ENCODE measurements at places on chromosomes 3 and 15.

GRCh38 chr15:77028451-77029165, 33.7 kb downstream of the PSTPIP1 start:
- no peak for DNase-seq

DNA sequence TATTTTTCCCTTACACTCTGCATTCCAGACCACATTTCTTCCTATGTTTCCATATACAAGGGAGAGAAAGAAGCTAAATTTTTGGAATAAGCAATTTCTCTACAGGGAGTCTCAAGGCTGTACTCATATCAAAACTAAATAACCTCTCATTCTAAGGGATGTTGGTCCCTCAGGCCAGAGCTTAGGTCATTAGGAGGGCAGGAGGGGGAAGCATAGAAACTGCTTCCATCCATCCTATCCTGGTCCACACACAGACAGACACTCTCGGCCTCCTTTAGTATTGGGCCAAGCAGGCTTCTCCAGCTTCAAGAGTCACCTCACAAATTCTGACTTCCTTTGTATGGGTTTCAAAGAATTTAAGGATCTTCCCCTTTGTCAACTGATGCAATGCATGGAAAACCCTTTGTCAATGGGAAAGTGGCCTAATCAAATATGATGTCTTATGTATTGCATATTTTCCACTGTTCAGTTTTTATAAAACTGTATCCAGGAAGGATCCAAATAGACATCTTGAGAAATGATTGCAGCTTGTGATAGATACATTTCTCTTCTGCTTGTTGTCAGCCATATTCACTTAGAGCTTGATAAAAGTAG, 140.7 kb upstream of the RARB start:
- DNase-seq = no peak

DNA sequence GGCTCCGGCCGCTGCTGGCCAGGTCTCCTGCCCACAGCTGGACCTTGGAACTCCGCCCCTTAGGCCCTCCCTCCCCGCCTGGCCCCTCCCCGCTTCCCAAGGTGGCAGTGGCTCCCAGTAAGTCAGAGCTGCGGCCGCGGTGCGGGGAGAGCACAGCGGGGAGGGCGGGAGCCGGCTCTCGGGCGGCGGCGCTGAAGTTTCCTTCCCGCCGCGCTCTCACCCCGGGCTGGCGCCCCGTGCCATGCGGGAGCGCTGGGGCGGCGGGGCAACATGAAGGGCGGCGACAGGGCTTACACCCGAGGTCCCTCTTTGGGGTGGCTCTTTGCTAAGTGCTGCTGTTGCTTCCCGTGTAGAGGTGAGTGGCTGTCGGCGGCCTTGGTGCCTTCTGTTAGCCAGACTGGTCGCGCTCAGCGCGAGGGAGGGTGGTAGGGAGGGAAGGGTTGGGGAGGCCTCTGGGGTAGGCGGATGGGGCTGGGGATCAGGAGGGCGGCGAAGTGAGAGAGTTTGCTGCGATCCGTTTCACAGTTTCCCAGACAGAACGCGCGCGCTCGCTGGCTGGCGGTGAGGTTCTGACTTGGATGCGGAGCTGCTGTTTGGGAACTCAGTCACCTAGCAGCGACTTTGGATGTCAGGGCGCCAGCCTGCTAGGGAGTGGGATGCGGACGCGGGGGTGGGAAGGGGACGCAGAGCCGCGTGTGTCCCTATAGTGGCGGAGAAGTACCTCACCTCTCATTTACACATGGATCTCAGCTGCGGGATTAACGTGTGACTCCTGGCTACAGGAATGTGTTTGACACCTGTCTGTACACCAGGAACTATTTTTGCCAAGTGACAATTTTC, 145.5 kb upstream of the UMPS start:
- peak; percentile 65 for DNase-seq

DNA sequence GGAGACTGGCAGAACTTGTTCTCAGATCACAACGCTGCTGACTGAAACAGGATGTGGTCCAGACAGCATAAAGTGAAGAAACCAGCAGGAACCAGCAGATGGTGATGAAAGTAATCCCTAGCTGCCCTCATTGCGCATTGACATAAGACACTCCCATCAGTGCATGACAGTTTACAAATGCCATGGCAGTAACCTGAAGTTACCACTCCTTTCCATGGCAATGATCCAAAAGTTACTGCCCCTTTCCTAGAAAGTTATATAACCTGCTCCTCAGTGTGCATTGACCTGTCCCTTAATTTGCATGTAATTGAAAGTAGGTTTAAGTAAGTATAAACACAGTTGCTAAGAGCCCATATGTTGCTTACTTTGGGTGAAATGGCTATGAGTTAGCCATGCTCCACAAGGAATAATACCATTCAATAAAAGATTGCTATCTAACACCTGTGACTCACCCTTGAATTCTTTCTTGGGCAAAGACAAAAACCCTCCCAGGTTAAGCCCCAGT, 149.1 kb upstream of the CD96 start:
- DNase-seq = no peak

GRCh38 chr3:30034246-30034991, 572.0 kb upstream of the TGFBR2 start:
- no peak for DNase-seq

GRCh38 chr15:90407871-90408317, 19.9 kb downstream of the IQGAP1 start:
- DNase-seq = no peak

DNA sequence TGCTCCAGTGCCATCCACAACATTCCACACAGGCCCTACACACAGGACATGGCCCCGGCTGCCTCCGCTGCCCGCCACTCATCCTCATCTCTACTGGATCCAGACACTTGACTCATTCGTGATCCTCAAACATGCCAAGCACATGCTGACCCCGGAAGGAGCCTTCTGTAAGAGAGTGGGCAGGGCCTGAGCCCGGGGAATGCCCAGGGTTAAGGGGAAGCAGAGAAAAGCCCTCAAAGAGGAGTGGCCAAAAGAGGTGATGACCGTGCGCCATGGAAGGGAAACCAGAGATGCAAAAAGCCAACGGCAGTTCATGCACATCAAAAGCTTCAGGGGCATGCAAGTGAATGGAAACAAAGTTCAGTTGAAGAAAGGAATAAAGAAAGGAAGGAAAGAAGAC, 46.1 kb downstream of the RFTN1 start:
- DNase-seq = no peak

- no peak for DNase-seq
Observed at GRCh38 chr3:8959668-8960067, 3.6 kb downstream of the RAD18 start.

- DNase-seq = no peak
Observed at GRCh38 chr3:102123590-102124190, 274.4 kb downstream of the NFKBIZ start.
